T-helper 17 cell (primary cell): ENCODE measurements at places on chromosomes 12 and 14. TPM values are rescaled to one million over a fixed set of nuclear protein-coding genes. Genes with fewer than 3 reads are reported as not detected.

The FLRT2 gene
- total RNA-seq, result not detected

The ARG2 gene
- 5.2 TPM for total RNA-seq

The CELA1 gene
- not detected for total RNA-seq

The DDX23 gene
- total RNA-seq, result 61.7 TPM

The SIX4 gene
- not detected for total RNA-seq

The C12orf50 gene
- not detected for total RNA-seq

The DBX2 gene
- total RNA-seq, result not detected

The AGAP2 gene
- total RNA-seq, result 46.5 TPM

The SLC10A1 gene
- not detected for total RNA-seq

The RIMBP2 gene
- not detected for total RNA-seq

The TCTN2 gene
- 6.0 TPM for total RNA-seq

The MANSC1 gene
- not detected for total RNA-seq

The MYO1H gene
- total RNA-seq, result not detected

The TDRD9 gene
- 1.0 TPM for total RNA-seq

The TAS2R8 gene
- total RNA-seq, result not detected

The MSI1 gene
- not detected for total RNA-seq

The DEGS2 gene
- total RNA-seq, result 0.30 TPM

The STYX gene
- 30.7 TPM for total RNA-seq

The GPR84 gene
- 0.99 TPM for total RNA-seq

The HSPB8 gene
- total RNA-seq, result not detected

The ACOT6 gene
- not detected for total RNA-seq

The TAS2R42 gene
- not detected for total RNA-seq

The HOXC10 gene
- total RNA-seq, result not detected

The TAS2R50 gene
- total RNA-seq, result 0.47 TPM

The SIX6 gene
- not detected for total RNA-seq

The TCL1B gene
- total RNA-seq, result not detected

The MANSC4 gene
- not detected for total RNA-seq

The BTBD7 gene
- 22.5 TPM for total RNA-seq

The LALBA gene
- not detected for total RNA-seq

The RFX4 gene
- total RNA-seq, result not detected

The SPATA7 gene
- 5.7 TPM for total RNA-seq

The RD3L gene
- 0.86 TPM for total RNA-seq

The RDH5 gene
- 12.9 TPM for total RNA-seq

The ATL1 gene
- 5.2 TPM for total RNA-seq

The SLC2A14 gene
- 6.4 TPM for total RNA-seq

The ZFC3H1 gene
- 133 TPM for total RNA-seq

The BHLHE41 gene
- not detected for total RNA-seq

The CLEC2A gene
- total RNA-seq, result not detected

The SLC6A15 gene
- 0.07 TPM for total RNA-seq

The LRRK2 gene
- 1.1 TPM for total RNA-seq

The AMN1 gene
- 4.6 TPM for total RNA-seq

The SPX gene
- total RNA-seq, result not detected

The PTGDR gene
- total RNA-seq, result 3.7 TPM

The YARS2 gene
- 15.1 TPM for total RNA-seq

The TBPL2 gene
- not detected for total RNA-seq

The ISCA2 gene
- 14.4 TPM for total RNA-seq

The IGF1 gene
- total RNA-seq, result not detected

The HOXC6 gene
- total RNA-seq, result not detected

The AKAP6 gene
- total RNA-seq, result 2.9 TPM

The TMEM132C gene
- total RNA-seq, result not detected

The UBE3B gene
- total RNA-seq, result 26.9 TPM

The VDR gene
- 4.5 TPM for total RNA-seq

The NKX2-1 gene
- not detected for total RNA-seq

The OR4N2 gene
- not detected for total RNA-seq

The CIROP gene
- not detected for total RNA-seq

The HOXC4 gene
- total RNA-seq, result not detected
